NCI-H82 (cell line): ENCODE measurements at places on chromosomes 2 and 18.
A peak's percentile ranks its signal among the peaks of the same experiment; 100 is the strongest.

GRCh38 chr18:9803698-9804516, 81.9 kb upstream of the TXNDC2 start:
- DNase-seq = no peak

GRCh38 chr2:237289139-237289538, 124.8 kb downstream of the COL6A3 start:
- DNase-seq = no peak

GRCh38 chr2:100317634-100318033, 4.7 kb downstream of the LONRF2 start:
- DNase-seq = no peak

- DNase-seq = peak; percentile 56
Measured at GRCh38 chr18:58862851-58863538, 1.7 kb upstream of the ZNF532 start.

- peak; percentile 15 for DNase-seq
Measured at GRCh38 chr2:235002198-235003095, 50.6 kb downstream of the SH3BP4 start.

DNA sequence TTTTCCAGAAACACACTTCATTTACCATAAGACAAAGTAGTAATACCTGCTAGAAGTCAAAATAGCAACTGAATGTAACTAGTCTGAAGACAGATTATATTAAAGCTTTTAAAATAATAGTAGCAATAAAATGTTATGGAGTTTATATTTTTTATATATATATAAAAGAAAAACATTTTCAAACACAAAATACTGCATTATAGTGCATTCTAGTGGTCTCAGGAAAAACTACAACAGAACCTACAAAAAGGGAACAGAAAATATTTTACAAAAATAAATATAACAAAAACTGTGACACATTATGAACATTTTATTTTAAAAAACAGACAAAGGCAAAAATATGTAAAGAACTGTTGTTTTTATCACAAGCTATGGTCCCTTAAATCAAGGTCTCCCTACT, 48.0 kb downstream of the STRN start:
- no peak for DNase-seq

DNA sequence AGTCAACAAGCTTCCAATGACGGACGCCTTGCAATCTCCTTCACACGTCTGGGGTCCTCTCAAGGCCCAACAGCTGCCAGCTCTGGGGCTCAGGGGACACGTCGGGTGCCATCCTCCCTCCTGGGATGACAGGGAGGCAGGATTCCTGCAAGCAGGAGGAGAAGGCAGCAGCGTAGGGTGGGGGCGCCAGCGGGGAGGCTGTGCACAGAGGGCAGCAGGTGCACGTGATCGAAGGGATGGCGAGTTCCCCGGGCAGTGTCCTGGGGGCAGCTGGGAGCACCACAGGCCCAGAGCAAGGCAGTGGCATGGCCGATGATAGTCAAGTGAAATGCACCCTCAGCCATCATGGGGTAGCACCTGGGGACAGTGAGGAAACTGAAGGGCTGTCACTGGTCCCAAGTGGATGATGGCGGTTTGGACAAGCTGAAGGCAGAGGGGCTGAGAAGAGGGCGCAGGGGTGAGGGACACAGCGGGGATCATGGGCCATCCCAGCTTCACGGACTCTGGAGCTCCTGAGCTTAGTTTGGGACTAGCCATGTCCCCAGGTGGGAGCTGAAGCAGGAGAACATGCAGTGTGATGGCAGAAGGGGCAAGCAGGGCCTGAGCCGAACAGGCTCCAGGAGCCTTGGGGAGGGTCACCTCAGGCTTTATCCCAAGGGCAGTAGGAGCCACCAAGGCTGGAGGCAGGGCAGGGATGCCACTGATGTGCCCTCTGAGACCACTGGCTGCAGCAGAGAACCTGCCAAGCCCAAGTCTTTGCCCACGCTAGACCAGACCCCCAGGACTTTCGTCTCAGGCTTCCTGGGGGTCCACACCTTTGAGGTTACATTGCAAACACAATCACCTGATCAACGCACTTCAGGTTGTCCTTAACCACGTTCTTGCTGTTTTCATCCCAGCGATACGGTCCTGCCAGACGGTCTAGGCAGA, 16.3 kb upstream of the SNED1 start:
- no peak for DNase-seq

DNA sequence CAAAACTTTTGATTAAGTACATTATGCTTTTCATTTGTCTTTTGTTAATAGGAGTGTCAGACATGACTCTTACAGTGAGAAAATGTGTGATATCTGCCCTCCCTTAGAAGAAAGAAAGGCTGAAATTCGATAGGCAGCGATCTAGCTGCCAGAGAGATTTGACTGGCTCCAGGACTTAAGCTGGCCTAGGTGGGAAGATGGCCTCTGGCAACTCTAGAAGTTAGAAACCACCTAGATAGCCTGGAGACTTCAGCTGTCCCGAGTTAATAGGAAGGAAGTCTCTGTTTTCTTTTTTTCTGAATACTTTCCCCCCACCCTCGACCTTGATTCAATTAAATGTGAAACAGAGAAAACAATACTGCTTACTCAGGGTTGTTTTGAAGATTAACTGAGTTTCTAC, 1194.7 kb upstream of the CRIM1 start:
- DNase-seq = no peak

GRCh38 chr2:25274868-25275574, 66.7 kb downstream of the DNMT3A start:
- DNase-seq = no peak

DNA sequence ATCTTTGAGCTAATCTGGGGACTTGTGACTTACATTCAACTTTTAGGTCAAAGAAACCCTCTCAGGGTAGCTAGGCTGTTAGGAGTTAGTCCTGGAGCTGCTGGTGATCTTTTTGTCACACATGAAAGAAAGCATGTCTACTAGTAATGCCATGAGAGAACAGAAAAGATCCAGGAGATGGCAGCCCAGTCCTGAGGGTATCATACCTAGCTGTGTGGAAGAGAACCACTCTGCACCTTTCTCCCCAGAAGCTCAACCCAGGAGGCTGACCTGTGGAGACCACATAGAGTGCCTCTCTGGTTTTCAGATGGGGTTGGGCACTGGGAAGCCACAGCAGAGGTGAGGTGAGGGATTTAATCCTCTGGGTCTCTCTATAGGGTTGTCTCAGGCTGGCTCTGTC, 460.2 kb upstream of the UBE2E3 start:
- no peak for DNase-seq

- DNase-seq = no peak
Measured at GRCh38 chr2:227577555-227577954, 21.1 kb upstream of the SCYGR2 start.

DNA sequence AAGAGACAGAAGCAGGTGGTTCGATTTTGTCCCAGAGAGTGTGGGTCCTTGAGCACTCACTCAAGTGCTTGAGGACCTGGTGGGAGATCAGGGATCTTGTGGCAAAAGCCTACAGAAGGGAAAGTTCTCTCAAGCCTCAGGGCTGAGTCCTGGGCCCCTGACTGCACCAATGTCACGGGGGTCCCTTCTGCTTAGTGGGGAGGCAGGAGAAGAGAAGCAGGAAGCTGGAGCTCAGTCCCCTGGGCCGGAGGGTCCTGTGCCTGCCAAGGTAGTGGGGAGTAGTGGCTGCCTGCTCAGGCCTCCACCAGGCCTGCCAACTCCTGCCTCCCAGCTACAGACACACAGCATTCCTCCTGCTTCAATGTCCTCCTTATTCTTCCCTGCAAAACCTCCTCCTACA, 11.7 kb downstream of the CAPN14 start:
- DNase-seq = no peak

GRCh38 chr2:164747783-164748433, 93.7 kb downstream of the COBLL1 start:
- peak; percentile 91 for DNase-seq

DNA sequence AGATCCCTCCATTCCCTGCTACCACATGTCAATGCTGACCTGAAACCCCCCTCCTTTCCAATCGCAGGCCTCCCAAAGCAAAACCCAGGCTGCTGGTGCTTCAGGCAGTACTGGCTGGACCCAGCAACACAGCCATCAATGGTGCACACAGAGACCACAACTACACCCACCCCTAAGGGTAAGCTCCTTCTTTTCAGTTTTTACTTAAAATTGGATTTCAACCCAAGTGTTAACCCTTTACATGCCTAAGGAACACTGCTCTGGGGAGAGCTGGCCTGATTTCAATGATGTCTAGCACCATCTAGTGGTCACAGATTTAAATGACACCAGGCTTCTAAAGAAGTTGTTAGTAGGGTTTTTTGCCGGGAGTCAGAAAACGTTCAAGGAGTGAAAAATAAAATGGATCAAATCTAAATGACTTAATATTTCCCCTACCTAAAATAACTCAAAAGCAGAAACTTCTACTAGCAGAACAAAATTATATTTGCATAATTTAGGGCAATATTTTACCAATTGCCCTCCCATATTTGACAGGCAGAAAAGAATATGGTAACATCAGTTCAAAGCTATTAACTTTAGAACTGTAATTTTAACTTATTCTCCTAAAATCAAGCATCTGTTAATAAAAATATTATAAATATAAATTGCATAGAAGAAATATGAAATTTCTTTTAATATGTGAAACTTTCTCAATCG, 24.6 kb downstream of the FECH start:
- peak; percentile 95 for DNase-seq

DNA sequence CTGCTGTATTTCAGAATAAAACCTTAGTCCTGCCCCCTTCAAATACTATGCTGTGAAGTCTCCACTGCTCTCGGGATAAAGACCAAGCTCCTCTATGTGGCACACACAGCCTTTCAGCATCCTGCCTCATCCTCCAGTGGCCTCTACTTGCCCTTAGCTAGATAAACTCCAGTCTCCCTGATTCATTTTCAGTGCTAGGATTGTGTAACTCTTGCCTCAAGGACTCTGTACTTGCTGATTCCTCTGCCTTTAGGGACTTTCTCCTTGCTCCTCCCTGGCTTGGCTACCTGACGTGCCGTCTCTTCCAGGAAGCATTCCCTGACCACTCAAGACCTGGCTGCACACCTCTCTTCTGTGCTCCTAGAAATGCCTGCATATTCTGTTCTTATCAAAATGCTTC, 416.7 kb downstream of the MTX2 start:
- no peak for DNase-seq

DNA sequence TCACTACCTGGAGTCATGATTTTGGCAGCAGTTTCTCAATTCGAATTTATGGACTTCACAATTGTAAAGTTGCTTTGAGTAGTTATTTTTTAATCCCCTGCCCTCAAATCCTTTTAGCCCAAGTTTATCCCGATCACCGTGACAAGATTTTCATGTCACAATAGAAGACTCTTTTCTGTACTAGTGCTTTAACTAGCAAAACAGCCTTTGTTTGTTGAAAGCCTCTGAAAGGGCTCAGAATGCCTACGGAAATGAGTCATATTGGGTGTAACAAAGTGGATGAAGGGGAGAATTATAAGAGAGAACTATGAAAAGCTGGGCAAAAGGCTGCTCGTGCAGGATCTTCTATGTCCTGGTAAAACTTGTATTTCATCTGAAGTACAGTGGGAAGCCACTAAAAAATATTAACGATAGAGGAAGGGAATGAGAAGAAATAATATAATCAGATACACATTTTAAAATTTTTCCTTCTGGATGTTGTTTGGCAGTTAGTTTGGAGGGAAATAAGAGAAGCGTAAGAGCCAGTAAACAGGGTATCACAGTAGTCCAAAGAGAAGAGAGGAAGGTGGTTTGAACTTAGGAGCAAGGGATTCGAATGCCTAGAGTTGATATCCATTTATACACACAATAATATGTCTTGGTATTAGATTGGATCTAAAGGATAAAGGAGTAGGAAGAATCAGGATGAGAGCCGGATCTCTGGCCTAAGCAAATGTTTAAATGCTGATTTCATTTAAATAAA, 114.9 kb downstream of the GALNT13 start:
- DNase-seq = peak; percentile 12

DNA sequence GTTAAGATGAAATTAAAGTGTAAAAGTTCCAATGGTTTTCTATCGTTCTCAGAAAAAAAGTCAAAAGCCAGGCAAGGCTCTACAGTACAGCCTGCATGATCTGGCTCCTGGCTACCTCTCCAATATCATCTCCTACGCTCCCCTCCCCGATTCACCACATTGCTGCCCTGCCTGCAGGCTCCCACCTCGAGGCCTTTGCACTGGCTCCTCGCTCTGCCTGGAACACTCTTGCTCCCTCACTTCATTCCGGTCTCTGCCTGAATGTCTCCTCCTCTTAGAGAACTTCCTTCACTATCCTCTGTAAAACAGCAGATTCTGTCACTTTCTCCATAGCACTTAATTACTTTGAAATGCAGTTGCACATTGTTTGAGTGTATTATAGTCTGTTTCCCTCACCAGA, 72.5 kb downstream of the KLF7 start:
- DNase-seq = no peak

DNA sequence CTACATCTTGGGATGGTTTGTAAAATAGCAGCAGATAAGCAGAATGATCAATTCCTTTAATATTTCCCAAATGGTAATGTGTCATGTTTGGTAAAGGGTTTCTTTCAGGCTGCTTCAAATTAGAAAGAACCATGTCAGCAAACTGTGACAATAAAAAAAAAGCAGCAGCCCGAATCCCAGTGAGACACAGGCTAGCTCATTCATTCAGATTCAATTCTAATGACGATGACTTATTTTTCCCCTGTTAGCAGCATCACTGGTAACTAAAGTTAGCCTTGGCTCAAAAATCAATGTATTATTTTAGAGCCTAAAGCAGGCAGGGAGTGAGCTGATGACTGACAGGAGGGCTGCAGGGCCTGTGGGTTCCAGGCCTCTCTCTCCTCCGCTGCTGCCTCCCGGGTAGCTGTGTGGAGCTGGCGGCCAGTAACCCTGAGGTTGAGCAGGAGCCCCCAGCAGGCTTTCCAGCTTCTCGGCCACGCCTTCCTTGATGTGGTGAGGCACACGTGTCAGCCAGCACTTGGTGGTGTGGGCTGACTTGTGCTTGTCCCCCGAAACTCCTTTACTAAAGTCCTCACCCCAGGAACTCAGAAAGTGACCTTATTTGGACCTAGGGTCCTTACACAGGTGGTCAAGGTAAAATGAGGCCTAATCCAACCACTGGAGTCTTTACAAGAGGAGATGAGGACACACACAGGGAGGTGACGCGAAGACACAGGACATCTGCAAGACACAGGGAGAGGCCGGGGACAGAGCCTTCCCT, 120.5 kb upstream of the HS6ST1 start:
- DNase-seq = no peak

DNA sequence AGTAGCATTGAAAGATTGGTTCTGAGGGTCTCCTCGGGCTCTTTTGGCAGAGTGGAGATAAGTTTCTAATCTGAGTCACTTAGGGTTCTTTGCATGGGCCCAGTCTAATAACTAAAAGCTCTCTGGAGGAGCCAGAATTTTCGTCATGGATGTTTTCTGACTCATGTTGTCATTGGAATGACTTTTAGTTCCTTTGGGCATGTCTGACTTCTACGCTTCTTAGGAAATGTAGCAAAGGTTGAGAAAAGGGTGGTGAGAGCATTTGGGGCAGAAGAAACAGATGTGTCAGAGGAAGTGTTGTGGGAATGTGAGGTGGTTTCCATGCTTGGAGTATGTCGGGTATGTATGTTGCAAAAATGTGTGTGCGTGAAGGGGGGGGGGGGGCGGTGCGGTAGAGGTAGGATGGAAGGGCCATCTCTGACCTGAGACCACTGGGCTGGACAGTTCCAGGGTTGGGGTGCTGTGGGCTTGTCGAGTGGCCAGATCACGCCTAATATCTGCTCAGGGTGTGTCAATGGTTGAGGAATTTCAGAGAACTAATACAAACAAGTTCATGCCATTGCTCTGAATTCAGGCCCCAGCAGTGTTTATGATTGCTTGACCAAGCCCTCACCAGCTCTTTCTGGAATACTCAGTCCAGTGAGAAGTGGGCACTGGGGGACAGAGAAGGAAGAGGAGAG, 26.9 kb downstream of the KLHL29 start:
- DNase-seq = no peak

- DNase-seq = no peak
Measured at GRCh38 chr2:107028661-107029060, 142.7 kb upstream of the ST6GAL2 start.

- DNase-seq = no peak
Measured at GRCh38 chr18:36185157-36185556, 2.1 kb upstream of the MOCOS start.
